Stimulated activated CD4-positive, alpha-beta T cell treated with anti-CD3 and anti-CD28 coated beads, Interleukin-12 subunit alpha, Interleukin-12 subunit beta, amount 100 ng/mL, for 24 hours (primary cell): ENCODE measurements at places on chromosomes 2 and 18.

DNA sequence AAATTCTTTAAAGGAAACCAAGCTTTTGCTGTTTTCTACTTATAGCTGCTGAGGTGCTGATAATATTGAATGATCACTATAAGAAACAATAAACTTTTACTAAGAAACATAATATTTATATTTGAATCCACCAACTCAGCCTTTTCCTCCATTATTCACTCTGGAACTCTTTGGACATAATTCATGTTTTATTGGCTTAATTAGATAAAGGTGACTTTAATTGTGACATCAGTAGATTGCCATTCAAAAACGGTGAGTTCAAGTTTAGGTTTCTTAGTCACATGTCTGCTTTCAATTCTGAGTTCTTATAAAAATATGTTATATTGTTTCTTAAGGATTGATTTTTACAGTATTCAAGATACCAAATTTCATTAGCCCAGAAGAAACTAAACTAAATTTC lies 24.0 kb downstream of the CCDC85A start:
- DNase-seq: no peak

DNA sequence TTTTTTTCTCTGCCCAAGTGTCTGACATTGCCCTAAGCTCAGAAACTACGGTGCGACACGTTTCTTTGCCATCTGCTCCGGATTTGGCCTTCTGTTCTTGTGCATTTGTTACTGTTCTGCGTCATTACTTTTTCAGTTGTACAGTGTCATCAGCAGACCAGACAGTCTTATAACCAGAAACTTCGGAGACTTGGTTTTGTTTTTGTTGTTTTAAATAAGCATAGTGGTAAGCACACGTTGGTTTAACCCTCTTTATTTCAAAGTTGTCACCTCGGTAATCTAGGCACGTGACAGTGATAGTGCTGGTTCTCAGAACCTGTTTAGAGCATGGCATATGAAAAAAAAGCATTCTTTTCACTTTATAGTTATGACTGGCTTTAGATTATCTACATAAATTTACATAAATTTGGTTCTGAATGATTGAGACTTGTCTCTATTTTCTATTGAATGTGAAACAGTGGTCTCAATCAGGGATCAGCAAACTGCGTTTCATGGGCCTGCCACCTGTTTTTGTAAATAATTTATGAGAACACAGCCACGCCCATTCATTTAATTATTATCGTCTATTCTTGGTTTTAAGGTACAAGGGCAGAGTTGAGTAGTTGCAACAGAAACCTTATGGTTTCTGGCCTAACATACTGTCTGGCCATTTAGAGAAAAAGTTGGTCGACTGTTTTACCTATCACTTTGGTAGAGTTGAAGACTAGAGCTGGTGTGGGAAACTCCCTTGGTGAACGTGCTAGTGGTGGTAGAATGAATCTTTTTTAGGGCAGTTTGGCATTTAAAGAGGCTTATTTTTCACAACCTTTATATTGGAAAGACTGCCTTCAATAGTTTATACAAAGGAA lies 106.5 kb downstream of the ZNF532 start:
- no peak for DNase-seq

DNA sequence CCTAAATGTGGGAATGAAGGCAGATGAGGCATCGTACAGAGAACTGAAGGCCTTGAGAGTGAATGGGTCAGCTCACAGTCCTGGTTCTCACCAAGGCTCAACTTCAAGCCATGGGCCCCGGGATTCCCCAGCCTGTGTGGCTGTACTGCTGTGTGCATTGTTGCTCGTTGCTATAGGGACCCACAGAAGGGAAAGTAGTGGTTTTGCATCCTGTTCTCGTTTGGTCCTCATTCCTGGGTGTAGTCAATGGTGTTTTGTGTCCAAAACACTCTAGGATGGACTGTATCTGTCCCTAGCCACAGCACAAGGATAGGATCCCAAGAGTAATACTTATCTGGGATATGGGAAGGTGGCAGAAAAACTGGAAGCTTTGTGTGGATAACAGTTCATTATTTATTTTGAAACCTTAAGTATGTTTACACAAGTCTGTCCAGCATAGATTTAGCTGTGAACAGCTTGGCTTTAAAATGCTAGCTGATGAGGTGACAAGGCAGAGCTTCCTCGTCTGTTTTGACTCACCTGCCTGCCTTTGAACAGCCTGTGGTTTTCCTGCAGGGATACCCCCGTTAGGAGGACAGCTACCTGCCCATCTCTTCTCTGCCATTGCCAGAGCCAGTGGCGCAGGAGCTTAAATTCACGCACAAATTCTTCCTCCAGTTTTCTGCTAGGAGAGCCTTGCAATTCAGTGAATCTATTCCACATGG lies 85.0 kb downstream of the WDSUB1 start:
- DNase-seq: no peak

- no peak for DNase-seq
Observed at GRCh38 chr2:20404950-20405349, 41.9 kb upstream of the RHOB start.

DNA sequence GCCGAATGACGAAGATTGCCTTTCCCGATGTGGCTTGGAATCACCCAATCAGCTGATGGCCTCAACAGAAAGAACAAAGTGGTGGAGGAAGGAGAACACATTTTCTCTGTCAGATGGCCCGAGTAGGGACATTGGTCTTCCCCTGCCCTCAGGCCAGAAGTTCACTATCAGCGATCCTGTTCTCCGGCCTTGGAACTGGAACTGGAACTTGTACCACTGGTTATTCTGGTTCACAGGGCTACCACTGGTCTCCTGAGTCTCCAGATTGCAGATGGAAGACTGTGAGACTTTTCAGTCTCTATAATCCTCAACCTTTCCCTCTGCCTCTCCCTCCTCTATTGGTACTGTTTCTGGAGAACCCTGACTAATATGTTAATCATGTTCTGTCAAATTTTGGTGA lies 180.4 kb downstream of the ANKRD30B start:
- no peak for DNase-seq

DNA sequence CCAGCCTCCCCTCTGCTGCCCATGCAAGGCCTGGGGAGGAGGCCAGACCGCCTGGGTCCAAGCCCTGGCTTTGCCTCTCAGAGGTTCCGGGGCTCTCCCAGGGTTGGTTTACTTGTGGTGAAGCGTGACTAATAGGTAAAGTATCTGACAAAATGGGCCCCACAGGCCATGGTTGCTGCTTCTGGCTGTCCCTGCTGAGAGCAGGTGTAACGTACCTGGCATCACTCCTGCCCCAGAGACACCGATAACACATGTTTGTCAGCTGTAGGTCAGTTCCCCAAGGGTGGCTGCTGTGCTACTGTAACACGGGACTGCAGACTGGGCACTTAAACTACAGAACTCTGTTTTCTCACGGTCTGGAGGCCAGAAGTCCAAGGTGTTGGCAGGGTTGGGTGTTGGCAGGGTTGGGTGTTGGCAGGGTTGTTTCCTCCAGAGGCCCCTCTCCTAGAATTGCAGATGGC lies 34.1 kb downstream of the ODC1 start:
- DNase-seq: no peak

DNA sequence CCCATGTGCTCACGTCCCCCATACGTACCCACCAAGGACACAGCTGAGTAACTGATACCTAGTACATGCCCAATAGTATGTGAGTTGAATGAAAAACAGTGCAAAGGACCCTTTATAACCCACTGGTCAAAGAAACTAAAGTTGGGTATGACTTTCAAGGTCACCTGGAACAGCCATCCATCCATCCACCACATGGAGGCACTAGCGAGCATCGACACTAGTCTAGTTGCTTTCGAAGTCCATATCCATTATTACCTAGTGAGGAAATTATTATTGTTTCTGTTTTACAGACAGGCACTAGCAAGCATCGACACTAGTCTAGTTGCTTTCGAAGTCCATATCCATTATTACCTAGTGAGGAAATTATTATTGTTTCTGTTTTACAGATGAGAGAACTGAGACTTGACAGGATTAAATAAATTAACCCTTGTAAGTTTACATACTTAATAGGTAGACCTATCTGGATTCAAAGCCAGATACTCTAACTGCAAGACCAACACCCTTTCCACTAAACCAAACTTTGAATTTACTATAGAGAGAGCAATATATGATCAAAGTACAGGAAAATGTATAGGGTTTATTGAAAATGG lies 233.7 kb downstream of the METTL4 start:
- DNase-seq: no peak

- no peak for DNase-seq
Observed at GRCh38 chr2:159164457-159164911, 122.0 kb downstream of the WDSUB1 start.

- DNase-seq: no peak
Observed at GRCh38 chr18:27787547-27787946, 389.4 kb downstream of the CDH2 start.

DNA sequence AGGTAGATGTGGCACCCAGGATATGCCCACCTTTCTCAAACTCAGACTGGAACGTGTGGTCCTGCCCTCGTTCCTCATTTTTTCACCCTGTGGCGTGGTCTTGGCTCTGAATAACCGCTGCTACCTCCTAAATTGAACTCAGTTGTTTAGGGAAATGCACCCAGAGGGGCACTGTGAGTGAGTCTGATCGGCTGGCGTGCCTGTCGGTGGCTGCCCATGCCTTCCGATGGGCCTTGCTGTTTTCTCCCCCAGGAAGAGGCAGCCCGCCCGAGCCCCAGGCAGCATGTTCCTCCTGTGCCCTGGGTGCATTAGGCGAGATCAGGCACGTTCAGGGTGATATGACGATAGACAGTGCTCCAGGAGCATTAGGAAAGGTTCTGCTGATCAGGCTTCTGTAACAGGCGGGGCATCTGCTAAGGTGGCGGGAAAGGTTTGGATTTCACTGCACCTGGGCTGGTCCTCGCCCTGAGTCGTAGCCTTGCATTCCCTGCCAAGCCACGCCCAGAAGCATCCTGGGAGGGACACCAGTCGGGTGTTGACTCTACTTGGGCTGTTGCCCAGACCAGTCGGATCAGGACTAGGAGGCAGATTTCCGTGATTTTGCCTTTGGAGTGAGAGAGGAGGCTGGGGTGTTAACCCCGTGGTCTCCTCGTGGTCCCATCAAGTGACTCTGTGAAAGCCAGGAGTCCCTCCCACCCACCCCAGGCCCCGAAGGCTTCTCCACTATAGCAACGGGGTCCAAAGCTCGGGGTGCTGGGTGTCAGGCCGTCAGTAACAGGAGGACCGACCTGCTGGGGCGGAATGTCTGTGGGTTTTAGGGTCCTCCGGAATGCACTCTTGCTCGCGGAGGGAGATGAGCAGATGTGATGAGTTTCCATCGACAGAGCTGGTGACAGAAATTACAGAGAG lies 75.1 kb downstream of the SH3BP4 start:
- no peak for DNase-seq

DNA sequence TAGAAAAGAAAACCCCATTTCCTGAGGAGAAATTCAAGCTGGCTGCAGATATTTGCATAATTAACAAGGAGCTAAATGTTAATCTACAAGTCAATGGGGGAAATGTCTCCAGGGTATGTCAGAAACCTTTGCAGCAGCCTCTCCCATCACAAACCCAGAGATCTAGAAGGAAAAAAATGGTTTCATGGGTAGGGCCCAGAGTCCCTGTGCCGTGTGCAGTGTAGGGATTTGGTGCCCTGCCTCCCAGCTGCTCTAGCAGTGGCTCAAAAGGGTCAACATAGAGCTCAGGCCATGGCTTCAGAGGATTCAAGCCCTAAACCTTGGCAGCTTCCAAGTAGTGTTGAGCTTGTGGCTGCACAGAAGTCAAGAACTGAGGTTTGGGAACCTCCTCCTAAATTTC lies 290.2 kb upstream of the TMEFF2 start:
- DNase-seq: no peak

DNA sequence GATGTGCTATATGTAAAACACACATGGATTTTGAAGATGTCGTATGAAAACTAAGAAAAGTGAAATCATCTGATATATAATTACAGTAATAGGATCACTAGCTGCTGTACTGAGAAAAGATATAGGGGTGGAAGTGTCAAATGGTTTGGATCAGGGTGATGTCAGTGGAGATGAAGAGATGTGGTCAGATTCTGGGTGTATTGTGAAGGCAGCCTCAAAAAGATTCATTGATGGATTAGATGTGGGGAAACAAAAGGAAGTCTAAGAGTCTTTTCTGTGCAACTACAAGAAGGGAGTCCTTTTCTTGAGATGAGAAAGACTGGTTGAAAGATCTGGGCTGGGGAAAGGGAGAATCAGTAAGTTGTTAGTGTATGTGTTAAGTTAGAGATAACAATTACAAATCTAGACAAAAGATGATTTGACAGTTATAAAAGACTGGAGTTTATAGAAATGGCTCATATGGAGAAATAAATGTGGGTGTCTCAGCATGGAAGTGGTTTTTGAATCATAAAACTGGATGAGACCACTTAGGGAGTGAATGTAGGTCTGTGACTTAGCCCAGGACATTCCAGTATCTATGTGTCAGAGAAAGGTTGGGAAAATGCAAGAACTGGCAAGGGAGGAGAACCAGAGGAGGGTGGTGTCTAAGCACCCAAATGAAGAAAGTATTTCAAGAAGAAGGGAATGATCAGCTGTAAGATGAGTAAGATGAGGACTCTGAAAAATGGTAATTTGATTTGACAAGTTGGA lies 347.4 kb downstream of the PARD3B start:
- no peak for DNase-seq

DNA sequence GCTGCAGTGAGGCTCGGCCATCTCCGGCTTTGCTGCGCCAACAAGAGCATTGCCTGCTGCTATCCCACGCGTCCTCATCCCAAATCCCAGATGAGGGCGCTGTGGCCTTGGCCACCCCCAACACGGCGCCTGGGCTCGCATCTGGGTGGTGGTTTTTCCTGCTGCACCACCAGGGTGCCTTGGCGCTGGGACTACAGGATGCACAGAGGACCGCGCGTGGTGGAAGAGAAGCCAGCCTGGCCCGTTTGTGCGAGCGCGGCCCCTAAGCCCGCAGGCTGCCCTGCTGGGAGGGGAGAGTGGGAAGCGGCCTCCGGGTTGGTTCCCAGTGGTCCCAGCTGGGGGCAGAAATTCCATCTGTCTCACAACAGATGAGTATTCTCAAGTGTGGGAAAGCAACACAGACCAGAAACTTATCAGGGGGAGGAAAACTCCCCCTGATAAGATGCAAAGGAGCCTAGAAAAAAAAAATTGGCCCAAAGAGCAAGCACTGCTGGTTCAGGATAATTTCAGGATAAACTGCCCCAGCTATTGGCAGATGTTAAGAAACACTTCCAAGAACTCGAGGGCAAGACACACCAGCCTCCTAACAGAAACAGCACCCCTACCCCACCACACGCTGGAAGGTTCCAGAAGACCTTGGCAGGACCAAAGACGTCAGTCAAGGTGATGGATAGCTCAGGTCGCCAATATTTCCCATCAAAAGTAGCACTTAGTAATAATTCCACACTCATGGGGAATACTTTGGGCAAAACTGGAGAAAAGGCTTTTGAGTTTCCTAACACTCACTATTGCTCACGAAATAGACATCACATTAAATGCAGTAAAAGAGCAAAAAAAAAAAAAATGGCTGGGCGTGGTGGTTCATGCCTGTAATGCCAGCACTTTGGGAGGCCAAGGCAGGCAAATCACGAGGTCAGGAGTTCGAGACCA lies 152.1 kb downstream of the PXDN start:
- DNase-seq: no peak

- no peak for DNase-seq
Observed at GRCh38 chr18:24443870-24444269, 16.6 kb upstream of the HRH4 start.

DNA sequence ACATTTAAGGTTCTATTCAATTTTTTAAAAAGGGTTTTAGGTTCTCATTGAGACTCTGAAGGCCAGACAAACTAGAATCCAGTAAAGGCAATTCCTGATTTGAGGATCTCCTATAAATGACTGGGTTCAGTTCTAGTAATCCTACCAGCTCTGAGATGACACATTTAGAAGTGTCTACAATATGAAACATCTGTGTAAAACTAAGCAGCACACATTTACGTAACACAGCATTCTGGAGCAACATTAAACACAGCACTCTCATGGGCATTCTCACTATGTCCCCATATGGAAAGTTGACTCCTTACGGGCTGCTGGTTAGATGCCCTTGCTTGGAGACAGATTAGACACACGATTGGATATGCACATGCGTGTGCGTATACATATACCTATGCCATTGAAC lies 114.4 kb downstream of the ZNF385B start:
- no peak for DNase-seq
